Stimulated activated CD4-positive, alpha-beta T cell treated with anti-CD3 and anti-CD28 coated beads, TNF-alpha, amount 100 ng/mL, for 1 hour (primary cell): ENCODE measurements at places on chromosomes 3 and 15.

GRCh38 chr3:185402561-185402960, 39.6 kb downstream of the MAP3K13 start:
- no peak for DNase-seq

- no peak for DNase-seq
These were observed 59.9 kb downstream of the LRRFIP2 start for GRCh38 chr3:37114251-37115145.

- no peak for DNase-seq
These were observed 118.4 kb upstream of the TPRG1 start for GRCh38 chr3:189053322-189053721.

DNA sequence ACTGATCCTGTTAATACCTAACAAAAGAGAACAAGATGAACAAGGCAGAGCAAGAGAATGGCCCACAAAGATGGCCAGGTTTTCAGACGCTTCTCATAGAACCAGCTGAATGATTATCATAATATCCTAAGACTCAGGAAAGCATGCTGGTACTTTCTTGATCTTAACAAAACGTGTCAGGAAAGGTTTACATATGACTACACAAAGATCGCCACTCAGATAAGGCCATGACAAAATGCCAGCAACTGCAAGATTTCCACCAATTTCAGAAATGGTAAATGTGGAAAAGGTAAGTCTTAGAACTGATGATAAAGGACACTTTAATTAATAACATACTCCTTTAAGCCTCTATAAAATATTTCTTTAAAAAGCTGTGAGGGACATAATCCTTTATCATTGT, 108.8 kb downstream of the DLG1 start:
- DNase-seq: no peak

DNA sequence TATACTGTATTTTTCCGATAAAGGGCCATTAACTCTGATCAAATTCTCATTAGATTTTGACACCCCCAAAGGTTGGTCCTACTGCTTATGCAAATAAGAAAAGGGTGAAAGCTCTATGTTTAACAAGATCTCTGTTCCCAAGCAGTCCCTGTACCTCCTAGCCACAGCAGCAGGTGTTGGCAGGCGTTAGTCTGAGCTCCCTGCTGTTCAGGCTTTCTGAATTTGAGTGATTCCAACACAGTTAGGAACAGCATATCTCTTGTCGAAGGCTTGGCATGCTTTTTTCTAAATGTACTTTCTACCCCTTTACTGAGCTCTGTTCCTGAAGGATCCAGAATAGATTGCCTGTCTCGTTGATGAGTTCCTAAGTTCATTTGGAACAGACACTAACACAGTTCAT, 42.3 kb downstream of the MITF start:
- no peak for DNase-seq

GRCh38 chr3:71582036-71582611, 1.4 kb downstream of the FOXP1 start:
- peak; percentile 44 for DNase-seq

GRCh38 chr3:42712688-42713372, 10.2 kb upstream of the HHATL start:
- DNase-seq: no peak

DNA sequence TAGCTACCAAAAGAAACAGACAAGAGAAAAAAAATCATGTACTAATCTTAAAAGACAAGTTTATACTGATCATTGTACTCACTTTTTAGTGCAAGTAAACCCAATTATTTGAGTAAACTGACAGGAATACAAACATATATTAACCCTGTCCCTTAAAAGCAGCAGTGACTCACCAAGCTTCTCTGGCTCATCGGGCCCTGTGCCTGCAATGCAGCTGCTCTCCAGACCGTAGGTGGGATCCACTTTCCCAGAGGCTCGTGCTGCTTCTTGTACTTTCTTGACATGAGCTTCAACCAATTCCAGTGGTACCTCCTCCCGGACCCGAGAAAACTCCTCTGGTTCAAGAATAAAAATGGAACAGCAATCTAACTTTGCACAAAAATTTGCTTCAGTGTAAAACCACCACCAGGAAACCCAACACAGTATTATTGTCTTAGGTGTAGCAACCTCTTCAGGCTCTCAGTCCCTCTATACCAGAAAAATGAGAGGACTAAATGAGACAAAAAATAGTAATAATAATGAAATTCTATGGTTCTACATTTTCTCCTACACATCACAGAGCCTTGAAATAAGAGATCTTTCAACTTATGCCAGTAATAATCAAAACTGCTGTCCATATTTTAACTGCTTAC, 82.6 kb upstream of the CSPG5 start:
- no peak for DNase-seq

DNA sequence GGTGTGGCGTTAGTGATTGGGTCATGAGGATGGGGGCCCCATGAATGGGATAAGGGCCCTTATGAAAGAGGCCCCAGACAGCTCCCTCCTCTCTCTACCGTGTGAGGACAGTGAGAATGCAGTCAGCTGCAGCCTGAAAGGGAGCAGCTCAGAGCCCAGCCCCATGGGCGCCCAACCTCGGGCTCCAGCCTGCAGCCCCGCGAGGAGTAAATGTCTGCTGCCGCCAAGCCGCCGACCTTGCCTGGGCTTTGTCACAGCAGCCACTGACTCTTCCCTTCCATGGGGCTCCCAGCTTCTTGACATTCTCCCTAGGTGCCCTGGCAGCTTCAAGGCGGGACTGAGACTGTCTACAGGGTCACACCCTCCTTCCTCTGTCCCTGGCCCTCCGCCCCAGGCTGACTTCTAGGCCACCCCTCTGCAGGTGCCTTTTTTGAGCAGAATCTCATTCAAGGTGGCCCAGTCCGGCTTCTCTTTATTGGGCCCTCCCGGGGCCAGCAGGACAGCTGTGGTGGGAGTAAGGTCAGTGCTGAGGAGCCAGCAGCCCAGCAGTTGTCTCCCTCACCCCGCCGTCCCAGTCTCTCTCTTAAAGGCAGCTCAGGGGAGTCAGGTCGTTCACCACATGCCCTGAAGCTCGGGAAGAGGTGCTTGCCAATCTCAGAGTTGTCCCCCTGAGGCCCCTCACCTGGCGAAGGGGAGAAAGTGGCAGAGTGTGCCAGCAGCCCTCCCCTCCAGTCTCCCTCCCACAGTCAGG, 18.7 kb upstream of the PRR20G start:
- DNase-seq: no peak

GRCh38 chr15:92082006-92082843, 228.7 kb downstream of the SLCO3A1 start:
- no peak for DNase-seq

DNA sequence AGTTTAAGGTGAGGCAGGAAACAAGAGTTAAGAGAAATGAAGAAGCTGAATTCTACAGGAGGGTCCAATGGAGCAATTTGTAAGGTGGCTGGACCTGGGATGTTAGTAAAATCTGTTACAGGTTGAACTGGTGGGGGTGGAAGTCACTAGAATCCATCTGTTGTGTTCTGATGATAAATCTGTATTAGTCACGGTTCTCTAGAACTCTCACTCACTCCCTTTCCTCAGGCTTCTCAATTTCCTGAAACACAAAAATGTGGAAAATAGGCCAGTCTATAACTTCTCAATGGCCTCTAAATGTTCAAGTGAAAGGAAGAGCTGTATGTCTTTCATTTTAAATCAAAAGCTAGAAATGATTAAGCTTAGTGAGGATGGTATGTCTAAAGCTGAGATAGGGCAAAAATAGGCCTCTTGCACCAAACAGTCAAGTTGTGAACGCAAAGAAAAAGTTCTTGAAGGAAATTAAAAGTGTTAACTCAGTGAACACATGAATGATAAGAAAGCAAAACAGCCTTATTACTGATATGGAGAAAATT, 180.2 kb upstream of the CBLB start:
- no peak for DNase-seq

- no peak for DNase-seq
These were observed 3.6 kb downstream of the HGD start for GRCh38 chr3:120678331-120678947.
